ENCODE measurements at places on chromosomes 11 and 22. TPM values are rescaled to one million over a fixed set of nuclear protein-coding genes. Genes with fewer than 3 reads are reported as not detected.

MEI1 gene
- 2.7 TPM for total RNA-seq

BIRC2 gene
- 54.8 TPM for total RNA-seq

SCGB1A1 gene
- total RNA-seq: not detected

GGT5 gene
- total RNA-seq: not detected

FAM180B gene
- total RNA-seq: not detected

SLC1A2 gene
- 0.41 TPM for total RNA-seq

LRRC56 gene
- not detected for total RNA-seq

FOLR1 gene
- total RNA-seq: 0.50 TPM

API5 gene
- 204 TPM for total RNA-seq

NRIP3 gene
- 28.1 TPM for total RNA-seq

UCP3 gene
- total RNA-seq: 0.05 TPM

DNA sequence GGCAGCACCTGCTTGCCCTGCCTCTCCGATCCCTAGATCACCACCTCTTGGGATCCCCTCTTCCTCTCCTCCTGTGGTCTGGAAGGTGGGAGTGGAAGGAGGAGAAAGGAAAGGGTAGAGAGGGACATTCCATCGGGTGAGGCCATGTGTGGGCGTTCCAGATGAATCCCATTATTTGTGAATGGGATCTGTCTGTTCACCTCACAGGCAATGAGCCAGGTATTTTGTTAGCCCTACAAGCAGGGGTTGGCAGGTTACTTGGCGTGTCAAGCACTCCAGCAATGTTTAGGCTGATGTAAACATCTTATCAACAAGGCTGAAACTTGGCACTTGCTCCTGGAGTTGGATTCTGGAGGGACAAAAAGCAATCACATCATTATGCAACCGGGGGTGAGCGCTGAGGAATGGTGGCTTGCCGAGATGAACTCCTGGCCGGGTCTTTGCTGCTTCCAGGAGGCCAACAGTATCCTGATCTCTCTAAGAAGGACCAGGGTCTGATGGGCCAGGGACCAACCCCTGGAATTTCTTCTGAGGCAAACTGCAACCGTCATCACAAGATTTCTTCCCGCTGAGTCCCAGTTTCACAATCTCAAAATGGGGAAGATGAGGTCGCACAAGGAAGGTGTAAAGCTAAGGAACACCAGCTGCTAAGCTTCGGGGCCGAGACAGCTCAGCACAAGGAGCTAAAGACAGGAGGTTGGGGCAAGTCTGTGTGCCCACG is 7.8 kb downstream of the ADAMTS8 start:
- no peak for DNase-seq

- no peak for DNase-seq
Measured at GRCh38 chr22:38080850-38081635, 2.9 kb downstream of the SLC16A8 start.

DNA sequence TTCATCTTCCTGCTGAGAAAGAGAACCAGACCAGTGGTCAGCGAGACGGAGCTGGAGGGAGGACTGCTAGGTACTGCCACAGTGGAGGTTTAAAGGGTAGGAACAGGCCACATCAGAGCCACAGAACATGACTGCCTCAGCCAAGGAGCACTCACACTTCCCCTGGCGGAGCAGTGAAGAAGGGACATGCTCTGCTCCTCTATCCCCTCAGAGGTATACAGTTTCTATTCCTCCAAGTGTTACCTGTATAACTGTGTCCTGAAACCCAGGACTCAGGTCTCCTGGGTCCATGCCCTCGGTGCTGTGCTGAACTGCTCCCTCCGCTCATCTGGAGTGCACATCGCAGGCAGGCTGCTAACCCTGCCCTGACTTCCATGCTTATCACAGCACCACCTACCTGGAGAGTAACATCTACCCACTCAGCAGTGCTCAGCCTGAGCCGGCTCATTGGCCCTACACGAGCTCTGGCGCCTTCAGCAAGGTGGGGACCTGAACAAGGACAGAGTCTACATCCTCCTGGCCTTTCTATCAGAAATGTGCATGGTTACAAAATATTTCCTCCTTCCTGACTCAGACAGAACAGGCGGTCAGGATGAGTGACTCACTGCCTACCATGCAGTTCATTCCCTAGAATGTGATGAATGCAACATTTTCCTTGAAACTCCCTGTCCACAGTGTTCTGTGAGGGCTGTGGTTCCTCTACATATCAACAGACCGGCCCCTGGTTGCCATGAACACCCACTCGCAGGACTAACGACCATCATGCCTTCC is 52.9 kb downstream of the C11orf58 start:
- DNase-seq: peak; percentile 96

- DNase-seq: no peak
Measured at GRCh38 chr11:14117632-14118031, 155.1 kb downstream of the SPON1 start.

GRCh38 chr11:76850815-76851214 is 9.9 kb upstream of the ACER3 start:
- no peak for DNase-seq

DNA sequence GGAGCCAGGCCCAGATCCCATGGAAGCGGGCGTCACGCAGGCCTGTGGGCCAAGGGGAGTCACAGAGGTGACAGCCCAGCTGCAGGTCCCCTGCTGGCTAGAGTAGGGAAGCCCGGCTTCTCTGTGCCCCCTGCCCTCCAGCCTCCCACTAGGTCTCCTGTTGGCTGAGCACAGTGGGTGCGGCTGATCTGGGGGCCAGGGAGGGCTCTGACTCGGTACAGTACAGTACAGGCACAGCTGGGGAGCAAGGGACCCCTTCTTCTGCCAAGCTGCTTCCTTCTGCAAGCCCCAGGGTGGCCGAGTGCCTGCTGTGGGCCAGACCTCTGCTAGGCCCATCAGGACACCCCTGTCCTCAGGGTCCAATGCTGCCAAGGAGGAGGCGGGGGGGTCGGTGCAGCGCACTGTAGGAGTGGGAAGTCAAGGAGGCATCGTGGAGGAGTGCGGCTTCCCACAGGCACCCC is 10.1 kb downstream of the SUSD2 start:
- DNase-seq: no peak

DNA sequence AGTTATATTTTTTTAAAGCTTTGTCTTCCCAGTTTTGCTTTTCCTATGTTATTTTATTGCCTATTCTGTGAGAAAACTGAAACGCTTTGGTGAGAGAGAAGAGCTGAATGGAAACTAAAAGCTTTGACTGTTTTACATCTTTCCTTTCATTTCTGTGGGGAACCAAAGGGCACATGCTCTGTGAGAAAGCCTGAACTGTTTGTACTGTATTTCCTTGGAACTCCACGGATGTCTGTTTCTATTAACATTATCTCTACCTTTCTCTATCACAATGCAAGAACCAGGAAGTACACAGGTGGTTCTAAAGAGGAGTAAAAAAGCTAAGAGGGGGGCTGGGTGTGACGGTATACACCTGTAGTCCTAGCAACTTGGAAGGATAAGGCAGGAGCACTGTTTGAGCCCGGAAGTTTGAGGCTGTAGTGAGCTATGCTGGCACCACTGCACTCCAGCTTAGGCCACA is 43.8 kb downstream of the CELF1 start:
- DNase-seq: no peak

DNA sequence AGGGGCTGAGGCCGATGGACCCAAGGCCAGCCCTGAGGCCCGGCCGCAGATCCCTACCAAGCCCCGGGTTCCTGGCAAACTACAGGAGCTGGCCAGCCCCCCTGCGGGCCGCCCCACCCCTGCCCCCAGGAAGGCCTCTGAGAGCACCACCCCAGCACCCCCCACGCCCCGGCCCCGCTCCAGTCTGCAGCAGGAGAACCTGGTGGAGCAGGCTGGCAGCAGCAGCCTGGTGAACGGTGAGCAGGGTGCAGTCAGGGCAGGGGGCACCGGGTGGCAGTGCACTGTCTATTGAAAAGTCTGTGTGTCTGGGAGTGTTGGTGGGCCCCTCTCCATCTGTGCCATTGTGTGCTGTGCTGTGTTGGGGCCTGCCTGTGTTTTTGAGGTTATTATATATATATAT is 16.1 kb downstream of the MICALL1 start:
- DNase-seq: no peak

DNA sequence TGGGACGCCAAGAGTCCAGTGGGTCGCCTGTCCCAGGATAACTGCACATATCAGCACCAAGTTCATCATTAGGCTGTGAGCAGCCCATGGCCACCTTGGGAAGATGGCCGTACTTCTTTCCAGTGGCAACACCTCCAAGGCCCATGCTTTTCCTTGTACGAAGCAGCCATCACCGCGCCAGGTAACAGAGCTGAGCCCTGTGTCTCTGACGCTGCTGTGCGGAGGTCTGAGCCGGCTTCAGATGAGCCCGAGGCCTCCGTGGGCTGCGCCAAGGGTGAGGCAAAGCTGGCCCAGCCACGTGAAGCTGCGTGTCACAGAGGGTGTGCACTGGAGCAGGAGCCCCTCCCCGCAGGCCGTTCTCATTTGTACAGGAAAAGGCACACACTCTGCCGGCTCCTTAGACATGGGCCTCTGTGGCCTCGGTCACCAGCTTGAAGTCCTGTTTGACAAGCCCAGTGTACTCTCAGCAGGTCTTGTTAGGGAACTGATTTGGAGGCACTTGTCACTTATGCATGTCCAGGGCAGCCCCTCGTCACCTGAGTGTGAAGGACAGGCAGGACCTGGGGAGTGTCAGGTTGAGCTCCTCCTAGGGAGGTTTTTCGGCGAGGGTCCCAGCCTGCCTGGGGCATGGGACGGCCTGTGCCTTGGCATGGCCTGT is 401.5 kb downstream of the TBC1D22A start:
- no peak for DNase-seq

DNA sequence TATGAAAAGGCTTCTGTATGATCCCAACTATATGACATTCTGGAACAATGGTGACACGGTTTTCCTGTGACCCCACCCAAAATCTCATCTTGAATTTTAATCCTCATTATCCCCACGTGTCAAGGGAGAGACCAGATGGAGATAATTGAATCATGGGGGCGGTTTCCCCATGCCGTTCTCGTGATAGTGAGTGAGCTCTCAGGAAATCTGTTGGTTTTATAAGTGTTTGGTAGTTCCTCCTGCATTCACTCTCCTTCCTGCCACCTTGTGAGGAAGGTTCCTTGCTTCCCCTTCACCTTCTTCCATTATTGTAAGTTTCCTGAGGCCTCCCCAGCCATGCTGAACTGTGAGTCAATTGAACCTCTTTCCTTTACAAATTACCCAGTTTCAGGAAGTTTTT is 53.1 kb upstream of the TSPAN18 start:
- no peak for DNase-seq

DNA sequence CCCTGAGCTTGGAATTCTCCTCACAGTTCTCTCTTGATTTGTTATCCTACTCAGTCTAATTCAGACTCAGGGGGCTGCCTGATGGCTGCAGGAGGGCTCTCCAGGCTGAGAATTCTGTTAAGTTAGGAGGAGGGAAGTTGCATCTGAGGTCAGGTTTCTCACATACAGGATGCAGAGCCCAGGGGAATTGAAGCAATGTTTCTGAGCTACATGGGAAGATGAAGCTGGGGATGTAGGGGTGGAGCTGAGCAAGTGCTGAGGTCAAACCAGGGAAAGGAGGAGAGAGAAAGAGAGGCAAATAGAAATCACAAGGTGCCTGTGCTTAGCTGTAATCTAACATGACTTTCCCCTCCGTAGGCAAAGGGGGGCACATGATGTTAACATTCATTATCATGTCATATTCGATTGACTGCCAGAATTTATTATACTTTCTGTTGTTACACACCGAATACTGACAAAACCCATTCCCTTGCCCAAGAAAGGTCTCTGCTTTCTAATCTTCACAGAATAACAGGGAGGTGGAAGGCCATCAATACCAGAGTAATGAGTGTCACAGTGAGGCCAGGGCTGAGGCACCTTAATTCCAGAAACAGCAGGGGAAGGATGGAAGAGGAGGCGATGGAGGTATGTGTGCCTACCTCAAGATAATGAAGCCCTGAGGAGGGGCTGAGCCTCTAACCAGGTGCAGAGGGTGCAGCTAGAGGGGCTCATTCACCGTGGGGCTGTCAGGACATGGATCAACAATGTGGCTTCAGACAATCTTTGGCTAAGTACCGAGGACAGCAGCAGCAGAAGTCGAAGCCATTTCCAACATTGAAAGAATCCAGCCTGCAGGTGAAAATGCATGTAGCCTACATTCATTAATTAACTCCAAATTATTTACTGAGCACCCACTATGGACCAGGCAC is 205.4 kb upstream of the SNX19 start:
- DNase-seq: no peak

GRCh38 chr11:65558002-65558929 is at the start of gene LTBP3:
Gene LTBP3, minus strand, starts transcription at chr11:65558359. Its CDS starts 400 bp downstream, at chr11:65557959.
- DNase-seq: peak; percentile 71

DNA sequence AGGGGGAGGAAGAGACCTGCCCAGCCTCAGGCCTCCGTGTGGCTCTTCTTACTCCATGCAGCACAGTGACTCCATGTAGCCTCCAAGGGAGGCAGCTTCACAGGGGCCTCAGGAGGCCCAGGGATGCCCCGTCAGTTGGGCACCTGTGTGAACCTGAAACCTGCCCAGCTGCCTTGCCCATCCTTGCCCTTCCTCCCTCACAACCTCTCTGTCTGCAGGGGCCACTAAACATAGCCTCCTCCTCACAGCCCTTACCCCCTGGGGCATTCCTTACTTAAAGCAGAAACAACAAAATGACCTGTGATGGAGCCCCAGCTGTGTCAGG is 7.1 kb downstream of the LRRC32 start:
- DNase-seq: no peak

- no peak for DNase-seq
Measured at GRCh38 chr11:3207526-3208189, 11.0 kb downstream of the MRGPRG start.

GRCh38 chr22:40862537-40862936 is 624 bp upstream of the DNAJB7 start:
- DNase-seq: no peak

- no peak for DNase-seq
Measured at GRCh38 chr11:44058275-44058674, 7.8 kb upstream of the ACCS start.

DNA sequence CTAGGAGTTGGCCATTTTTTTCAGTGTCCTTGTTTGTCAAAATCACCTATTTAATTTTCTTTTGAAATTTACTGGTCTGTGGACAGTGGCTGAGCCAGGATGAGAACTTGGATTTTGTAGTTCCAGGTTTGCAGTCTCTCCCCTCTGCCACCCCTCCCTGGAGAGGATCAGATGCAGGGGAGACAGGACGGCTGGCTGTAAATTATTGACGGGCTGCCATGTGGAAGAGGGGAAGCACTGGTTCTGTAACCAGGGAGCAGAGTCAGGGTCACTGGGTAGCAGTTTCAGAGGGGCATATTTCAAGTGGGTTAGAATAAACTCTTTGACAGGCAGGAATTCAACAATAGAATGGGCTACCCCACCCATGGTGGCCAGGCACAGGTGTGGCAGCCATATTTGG is 20.6 kb upstream of the YWHAH start:
- no peak for DNase-seq

GRCh38 chr11:10326012-10326964 is 21.4 kb downstream of the ADM start:
- DNase-seq: no peak

All from A172 (cell line).